Activated CD4-positive, alpha-beta T cell treated with anti-CD3 and anti-CD28 coated beads, Interleukin-2, amount 10 ng/mL, durations not matched to agents 24 days and 14 days (primary cell): ENCODE measurements at places on chromosomes 5 and 9. TPM values are rescaled to one million over a fixed set of nuclear protein-coding genes. Genes with fewer than 3 reads are reported as not detected.

DNA sequence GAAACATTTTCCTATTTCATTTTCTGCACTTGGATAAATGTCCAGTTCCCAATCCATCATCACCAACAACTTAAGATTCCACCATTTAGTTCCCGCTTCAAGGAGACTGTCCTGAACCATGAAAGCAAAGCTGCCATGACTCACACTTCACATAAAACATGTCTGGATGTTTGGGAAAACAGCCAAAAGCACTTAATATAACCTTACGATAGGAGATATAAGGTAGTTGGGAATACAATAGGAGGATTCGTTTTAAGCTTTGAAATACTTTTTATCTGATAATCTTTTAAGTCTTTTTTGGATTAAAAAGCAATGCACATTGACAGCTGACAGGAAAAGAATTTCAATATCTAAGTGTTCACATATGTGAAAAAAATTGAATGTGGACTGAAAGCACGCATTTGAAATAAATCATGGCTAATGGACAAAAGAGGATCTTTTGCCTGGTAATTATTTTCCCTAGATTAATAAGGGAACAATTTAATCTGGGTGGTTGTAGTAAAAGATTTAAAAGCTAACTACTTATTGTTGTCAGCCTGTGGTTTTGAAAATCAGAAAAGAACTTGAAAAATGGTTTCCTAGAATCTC is 17.3 kb upstream of the TGFBI start:
- no peak for DNase-seq

GRCh38 chr9:114860187-114860586 is 54.3 kb upstream of the TNFSF15 start:
- DNase-seq, result no peak

DNA sequence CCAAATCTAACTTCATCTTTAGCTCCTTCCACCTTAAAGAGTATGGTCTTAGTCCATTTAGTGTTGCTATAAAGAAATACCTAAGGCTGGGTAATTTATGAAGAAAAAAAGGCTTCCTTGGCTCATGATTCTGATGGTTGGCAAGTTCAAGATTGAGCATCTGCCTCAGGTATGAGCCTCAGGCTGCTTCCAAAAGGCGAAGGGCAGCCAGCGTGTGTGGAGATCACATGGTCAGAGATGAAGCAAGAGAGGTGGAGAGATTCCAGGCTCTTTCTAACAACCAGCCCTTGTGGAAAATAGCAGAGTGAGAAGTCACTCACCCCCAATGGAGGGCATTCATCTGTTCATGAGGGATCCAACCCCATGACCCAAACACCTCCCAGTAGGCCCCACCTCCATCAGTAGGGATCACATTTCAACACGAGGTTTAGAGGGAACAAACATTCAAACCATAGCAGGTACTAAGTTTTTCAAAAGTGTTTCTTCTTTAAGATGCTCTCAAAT is 225.9 kb downstream of the SGCD start:
- DNase-seq, result no peak

DNA sequence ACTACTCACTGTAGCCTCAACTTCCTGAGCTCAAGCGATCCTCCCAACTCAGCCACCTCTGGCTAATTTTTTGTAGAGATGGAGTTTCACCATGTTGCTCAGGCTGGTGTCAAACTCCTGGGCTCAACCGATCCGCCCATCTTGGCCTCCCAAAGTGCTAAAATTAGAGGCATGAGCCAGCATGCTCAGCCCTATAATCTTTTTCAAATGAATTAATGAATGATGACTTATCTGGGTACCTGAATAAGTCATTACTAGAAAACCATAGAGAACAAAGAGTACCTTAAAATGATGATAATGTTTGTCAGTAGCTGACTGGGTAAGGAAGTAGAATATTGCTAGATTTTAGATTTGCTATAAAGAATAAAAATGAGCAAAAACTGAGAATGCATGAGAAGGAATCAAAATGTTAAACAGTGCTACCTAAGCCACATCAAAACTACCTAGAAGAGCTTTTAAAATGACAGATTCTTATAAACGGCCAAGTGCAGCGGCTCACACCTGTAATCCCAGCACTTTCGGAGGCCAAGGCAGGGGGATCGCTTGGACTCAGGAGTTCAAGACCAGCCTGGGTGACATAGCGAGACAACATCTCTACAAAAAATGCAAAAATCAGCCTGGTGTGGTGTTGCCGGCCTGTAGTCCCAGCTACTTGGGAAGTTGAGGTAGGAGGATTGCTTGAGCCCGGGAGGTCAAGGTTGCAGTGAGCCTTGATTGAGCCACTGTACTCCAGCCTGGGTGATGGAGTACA is 13.6 kb downstream of the FNBP1 start:
- peak; percentile 75 for DNase-seq

DNA sequence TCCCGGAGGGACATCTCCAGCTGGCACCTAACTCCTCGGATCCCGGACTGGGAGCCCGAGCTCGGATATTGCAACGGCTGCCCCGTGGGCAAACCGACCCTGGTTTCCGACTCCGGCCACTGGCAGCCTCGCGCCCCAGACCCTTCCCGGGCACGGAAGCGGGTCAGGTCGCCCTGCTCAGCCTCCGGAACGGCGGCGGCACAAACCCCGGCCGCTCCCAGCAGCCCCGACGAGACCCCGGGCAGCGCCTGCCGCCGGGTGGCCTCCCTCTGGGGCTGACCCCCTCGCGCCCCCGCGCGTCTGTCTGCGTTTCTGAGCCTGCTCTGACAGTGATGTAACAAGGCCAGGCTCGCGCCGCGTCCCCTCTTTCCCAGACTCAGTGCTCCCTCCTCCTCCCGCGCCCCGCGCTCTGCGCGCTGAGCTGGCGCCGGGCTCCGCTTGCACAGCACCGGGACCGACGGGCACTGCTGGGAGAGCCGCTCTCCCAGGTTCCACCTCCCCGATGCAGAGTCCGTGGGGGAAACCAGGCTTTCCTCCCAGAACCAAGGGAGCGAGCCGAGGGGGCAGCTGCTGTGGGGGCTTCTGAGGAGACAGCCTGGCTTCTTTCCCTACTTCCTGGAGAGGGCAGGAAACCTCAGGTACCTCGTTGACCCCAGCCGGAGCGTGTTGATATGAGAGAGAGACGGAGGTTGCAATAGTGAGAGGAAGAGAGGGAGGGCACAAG is at the start of gene TMEM215:
Gene TMEM215, plus strand, starts transcription at position 373 of the 724 bp plus-strand sequence. CDS start 644 bp downstream, outside the sequence.
- no peak for DNase-seq

Gene SYK
- 0.05 and 0.16 TPM in 2 replicates for total RNA-seq
